Endodermal cell (in vitro differentiated cells): ENCODE measurements at places on chromosomes 7 and 10.

GRCh38 chr7:117755136-117755535, 118.1 kb downstream of the CTTNBP2 start:
- no peak for DNase-seq

DNA sequence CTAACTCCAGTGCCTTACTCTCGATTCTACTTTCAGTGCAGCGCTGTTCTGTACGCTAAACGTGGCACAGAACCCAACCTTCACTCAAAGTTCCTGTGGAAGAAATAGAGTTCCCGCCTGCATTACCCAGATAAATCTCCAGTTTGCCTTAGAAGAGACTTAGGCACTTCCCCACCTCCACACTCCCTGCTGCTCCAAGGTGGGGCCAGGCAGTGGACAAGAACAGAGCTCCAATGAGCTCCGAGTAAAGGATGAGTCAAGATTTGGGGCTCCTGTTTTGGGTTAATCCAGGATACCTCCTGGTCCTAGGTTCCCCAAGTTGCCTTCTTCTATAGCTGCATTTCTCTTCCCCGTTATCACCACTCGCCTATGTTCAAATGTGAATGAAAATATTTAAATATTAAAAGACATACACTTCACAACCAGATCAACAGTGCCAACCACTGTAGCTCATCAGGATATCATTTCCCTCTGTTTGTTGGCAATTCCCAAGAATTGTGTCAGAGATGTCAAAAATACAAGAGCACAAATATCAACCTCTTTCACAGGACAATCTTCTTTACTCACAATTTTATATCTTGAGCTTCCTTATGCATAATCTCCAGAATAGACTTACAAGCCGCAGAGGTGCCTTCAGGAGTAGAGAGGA, 48.0 kb downstream of the MALSU1 start:
- no peak for DNase-seq

DNA sequence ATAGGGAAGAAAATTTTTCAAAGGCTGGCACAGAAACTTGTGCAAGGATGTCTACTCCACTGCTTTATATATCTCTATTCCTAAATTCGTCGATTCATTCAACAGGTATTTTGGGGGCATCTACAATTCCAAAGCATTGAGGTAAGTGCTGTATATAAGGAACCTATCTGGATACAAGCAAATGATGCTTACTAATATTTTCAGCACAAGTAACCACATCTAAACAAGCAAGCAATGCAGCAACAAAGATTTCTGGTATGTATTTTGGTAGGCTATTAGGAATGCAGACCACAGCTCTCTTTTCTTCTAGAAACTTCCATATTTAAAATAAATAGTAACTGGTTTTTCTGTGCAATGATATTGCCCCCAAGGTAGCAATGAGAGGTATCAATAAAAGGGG, 183.9 kb downstream of the SGMS1 start:
- no peak for DNase-seq

GRCh38 chr7:84637568-84638338, 443.2 kb upstream of the SEMA3A start:
- peak; percentile 43 for DNase-seq

- DNase-seq: no peak
Measured at GRCh38 chr7:41448104-41448503, 254.8 kb downstream of the INHBA start.

GRCh38 chr7:15245831-15246230, 316.0 kb downstream of the AGMO start:
- DNase-seq: no peak
